ENCODE measurements at places on chromosomes 2 and 18. TPM values are rescaled to one million over a fixed set of nuclear protein-coding genes. Genes with fewer than 3 reads are reported as not detected.
A peak's percentile ranks its signal among the peaks of the same experiment; 100 is the strongest.

DNA sequence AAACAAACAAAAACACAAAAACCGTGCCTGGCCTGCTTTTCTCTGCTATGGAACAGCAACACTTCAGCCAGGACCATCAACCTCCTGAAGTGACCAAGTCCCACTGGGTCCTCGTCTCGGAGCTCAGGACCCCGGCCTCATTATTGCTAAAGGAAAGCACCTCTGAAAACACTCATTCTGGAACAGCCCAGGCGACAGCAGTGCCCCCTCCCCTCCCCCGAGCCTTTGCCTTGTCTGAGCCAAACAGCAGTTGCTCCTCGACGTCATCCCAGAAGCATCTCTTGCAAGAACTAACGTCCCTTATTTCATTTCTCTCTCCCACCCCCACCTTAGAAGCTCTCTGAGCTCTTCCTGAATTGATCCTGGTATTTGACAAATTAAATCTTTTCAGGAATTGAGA is 27.4 kb downstream of the APCDD1 start:
- peaks cover 9% of the 10 kb centered on the region for H3K4me1 ChIP-seq
- peaks cover 4% of the 10 kb centered on the region for H3K27me3 ChIP-seq
- no peak overlapping the region for H3K27ac ChIP-seq

DNA sequence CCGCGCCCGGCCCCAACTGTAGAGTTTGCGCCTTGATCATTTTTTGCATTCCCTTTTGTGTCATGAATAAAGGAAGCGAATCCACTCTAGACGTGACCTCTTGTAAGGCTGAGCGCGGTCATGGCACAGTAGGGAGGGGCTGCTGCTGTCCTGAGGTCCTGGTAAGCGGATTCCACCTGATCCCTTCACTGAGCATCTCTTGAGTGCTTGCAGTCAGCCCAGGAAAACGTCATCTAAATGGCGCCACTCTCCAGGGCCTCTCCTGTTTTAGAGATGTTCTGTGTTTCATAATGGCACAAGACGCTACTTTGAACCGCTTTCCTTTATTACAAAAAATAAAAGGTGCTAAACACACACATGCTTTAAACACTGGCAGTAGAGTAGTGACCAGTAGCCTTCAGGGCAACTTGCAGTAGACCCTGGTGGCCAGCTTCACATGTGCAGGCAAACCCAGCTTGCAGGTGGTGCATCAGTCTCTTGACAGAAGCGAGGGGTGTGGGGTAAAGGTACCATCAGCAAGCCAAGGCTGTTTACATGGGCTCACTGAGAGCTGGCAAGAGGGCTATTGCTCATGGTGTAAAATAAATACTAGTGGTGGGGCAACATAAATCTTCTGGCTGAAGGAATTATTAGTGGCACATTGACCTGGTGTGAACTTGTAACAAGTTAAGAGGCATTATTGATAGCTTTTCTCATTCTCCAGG is 43.0 kb upstream of the ACKR3 start:
- H3K36me3 ChIP-seq = no peaks in the 10 kb centered on the region
- no peak for DNase-seq
- no peaks in the 10 kb centered on the region for H3K27me3 ChIP-seq

GRCh38 chr2:238727585-238728329 is 120.1 kb upstream of the TWIST2 start:
- H3K36me3 ChIP-seq = no peaks in the 10 kb centered on the region
- H3K27ac ChIP-seq = no peak overlapping the region
- DNase-seq = no peak

DNA sequence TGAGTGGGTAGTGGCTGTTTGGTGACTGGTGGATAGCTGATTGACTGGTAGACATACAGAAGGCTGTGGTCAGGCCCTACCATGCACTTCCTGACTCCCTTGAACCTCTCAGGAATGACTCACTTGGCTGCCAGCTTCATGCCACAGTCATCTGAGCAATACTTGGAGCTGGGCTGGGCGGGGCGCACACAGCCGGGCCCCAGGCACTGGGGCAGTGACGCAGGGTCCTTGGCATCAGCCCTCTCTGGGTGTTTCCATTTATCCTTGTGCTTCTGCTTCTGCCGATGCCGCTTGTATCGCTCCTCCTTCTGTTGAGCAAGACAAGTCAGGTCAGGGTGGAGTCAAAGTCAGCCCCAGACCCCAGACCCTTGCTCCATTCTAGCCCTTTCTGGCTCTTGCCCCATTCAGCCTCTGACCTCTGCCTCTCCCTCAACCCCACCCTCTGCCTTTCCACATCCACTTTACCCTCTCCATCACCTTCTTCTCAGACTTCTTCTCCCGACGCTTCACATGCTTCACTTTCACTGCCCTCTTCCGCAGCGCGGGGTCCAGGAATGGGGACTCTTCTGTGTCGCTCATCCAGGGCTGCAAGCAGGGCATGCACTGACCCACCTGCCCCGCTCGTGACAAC is 3.0 kb upstream of the MBD1 start:
- H3K27me3 ChIP-seq = no peaks in the 10 kb centered on the region
- peaks cover 28% of the 10 kb centered on the region for H3K36me3 ChIP-seq
- no peak overlapping the region for H3K4me3 ChIP-seq
- DNase-seq = no peak
- no peak overlapping the region for H3K27ac ChIP-seq

- no peaks in the 10 kb centered on the region for H3K27me3 ChIP-seq
- no peak overlapping the region for H3K27ac ChIP-seq
- no peaks in the 10 kb centered on the region for H3K36me3 ChIP-seq
- H3K4me1 ChIP-seq = no peaks in the 10 kb centered on the region
- no peak for DNase-seq
These were observed 13.6 kb upstream of the APCDD1 start for GRCh38 chr18:10440884-10441283.

GRCh38 chr18:71808616-71809015 is 735.5 kb downstream of the CBLN2 start:
- no peaks in the 10 kb centered on the region for H3K4me1 ChIP-seq
- no peak overlapping the region for H3K27ac ChIP-seq
- no peak overlapping the region for H3K4me3 ChIP-seq
- H3K36me3 ChIP-seq = no peaks in the 10 kb centered on the region
- H3K27me3 ChIP-seq = no peaks in the 10 kb centered on the region

DNA sequence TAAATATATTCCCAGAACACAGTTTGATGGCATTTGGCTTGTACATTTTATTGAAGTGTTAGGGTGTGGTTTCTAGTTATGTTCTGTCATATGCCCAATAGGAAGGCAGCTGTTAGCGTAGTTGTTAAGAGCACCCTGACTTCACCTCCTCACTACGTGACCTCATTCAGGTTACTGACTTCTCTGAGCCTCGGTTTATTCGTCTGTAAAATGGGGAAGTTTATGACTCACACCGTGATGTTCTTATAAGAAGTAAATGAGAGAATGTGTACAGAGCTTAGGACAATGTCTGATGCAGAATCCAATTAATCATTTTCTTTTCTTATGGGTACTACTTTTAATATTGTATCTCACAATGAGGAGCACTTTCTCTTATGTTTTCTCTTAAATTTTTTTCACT is 226.0 kb downstream of the PTPRM start:
- H3K27me3 ChIP-seq = no peaks in the 10 kb centered on the region
- H3K4me1 ChIP-seq = no peaks in the 10 kb centered on the region
- no peak overlapping the region for H3K27ac ChIP-seq
- H3K4me3 ChIP-seq = no peak overlapping the region

DNA sequence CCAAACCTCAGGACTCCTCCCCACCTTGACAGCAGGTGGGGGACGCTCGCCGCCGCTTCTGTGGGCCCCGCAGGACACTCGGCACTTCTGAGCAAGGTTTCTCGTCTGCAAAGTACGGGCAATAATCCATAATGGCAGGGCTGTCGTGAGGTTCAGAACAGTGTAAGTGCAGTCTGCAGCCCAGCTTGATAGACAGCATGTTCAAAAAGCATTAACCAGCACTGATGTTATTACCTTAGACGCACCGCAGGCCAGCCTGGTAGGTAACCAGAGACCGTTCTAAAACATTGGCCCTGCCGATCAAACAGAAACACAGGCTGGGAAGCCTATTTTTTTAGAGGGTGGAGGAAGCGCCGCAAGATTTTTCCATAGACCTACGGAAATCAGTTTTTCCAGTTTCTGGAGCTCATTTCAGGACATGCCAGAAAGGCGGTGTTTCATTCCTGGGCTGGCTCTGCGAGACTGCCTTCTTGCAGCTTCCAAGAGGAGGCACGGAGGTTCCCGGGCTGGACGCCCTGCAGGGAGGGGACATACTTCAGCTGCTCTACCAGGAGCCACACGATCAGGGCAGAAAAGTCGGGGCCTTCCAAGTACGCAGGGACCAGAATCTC is 148.7 kb downstream of the TPO start:
- no peaks in the 10 kb centered on the region for H3K36me3 ChIP-seq
- H3K27me3 ChIP-seq = no peaks in the 10 kb centered on the region
- H3K4me1 ChIP-seq = peaks cover 9% of the 10 kb centered on the region
- H3K4me3 ChIP-seq = no peak overlapping the region
- H3K27ac ChIP-seq = no peak overlapping the region

DNA sequence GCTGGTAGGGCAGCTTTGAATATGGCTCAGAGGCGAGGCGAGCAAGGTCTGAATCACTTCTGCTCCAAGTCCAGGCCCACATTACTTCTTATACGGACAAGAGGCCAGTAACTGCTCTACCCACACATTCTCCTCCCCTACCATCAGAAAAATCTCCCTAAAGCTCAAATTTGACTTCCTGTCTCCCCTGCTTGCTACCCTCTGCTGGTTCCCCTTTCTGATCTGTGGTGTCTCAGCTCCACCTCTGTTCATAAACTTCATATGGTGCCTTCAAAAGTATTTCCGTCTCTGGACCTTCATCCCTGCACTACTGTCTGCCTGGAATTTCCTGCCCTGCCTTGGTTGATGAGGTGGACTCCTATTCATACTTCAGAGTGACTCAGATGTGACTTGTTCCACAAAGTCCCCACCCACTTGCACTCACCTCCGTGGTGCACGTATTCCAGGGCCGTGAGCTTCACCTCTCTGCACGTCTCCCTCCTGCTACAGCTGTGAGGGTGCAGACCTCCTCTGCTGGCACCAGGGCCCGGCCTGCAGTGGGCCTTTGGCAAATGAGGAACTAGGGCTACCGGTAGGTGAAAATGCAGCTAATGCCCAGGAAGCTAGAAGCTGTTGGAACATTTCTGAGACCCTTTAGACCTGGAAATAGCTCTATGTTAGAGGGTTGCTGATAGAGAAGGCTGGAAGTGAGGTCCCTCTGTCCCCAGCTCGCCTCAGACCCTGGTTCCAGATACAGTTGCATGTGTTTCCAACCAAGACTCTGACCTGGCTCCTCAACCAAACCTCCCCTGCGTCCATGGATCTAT is 24.6 kb upstream of the KCMF1 start:
- H3K4me1 ChIP-seq = peaks cover 52% of the 10 kb centered on the region
- H3K27me3 ChIP-seq = no peaks in the 10 kb centered on the region
- peak overlapping the region; percentile 62 for H3K27ac ChIP-seq
- DNase-seq = peak; percentile 87
- H3K4me3 ChIP-seq = no peak overlapping the region

DNA sequence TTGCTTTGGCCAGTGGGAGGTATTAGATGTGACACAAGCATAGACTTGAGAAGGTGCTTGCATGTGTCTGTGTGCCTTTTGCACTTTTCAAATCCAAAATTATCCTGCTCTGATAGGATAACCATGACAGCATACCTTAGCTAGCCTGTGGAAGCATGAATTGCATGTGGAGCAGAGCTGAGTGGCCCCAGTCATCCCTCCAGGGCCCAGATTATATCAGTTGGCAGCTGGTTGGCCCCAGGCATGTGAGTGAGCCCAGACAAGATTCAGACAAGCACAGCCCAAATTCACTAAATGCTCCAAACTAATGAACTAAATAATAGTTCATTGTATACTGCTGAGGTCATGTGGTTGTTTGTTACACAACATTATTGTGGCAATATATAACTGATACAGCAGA is 18.8 kb downstream of the TACR1 start:
- DNase-seq = no peak
- H3K36me3 ChIP-seq = no peaks in the 10 kb centered on the region
- H3K27me3 ChIP-seq = no peaks in the 10 kb centered on the region
- H3K27ac ChIP-seq = no peak overlapping the region
- H3K4me1 ChIP-seq = no peaks in the 10 kb centered on the region

DNA sequence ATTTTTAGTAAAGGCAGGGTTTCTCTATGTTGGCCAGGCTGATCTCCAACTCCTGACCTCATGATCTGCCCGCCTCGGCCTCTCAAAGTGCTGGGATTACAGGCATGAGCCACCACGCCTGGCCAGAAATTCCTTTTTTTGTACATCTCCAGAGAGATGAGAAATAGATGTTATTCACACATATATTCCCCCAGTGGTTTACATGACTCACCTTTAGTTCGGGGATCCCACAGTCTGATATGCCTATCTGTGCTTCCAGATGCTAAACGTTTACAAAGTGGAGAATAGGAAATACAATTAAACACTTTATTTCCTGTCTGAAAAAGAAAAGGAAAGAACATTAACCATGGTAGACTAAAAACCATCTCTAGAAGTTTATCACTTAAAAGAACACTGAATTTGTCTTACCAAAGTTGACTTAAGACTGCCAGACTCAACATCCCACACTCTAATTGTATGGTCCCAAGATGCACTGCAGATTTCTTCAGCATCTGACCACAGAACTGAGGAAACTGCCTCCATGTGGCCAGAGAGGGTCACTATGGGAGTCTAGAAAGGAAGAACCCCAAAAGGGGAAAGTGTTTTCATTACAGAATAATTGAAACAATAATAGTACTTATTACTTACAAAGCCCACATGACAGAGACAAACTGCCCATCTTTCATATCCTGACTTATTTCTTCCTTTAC is 12.6 kb upstream of the ICA1L start:
- peaks cover 95% of the 10 kb centered on the region for H3K36me3 ChIP-seq
- no peaks in the 10 kb centered on the region for H3K4me1 ChIP-seq
- no peak for DNase-seq
- H3K27ac ChIP-seq = no peak overlapping the region
- H3K27me3 ChIP-seq = no peaks in the 10 kb centered on the region
- no peak overlapping the region for H3K4me3 ChIP-seq

DNA sequence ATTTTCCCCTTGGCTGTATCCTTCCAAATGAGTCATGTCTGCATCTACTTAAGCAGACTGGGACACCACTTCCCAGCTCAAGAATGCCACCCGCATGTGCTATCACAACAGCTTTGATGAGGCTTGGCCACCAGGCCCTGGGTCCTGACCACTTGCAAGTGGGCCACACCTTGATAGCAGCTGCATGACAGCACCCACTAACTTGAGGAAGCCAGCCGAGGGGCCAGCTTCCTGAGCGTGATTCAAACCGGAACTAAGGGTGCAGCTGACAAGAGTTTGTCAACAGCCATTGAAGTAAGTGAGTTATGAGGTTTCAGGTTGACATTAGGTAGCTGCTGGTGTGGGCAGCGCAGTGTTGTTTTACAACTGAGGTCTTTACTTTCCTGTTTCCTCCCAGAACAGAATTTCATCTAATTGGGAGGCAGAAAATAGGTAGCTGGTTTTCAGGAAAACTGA is 54.4 kb downstream of the EPHA4 start:
- H3K4me1 ChIP-seq = peaks cover 54% of the 10 kb centered on the region
- peak overlapping the region; percentile 70 for H3K27ac ChIP-seq
- no peaks in the 10 kb centered on the region for H3K27me3 ChIP-seq
- H3K4me3 ChIP-seq = peak overlapping the region; percentile 50
- H3K36me3 ChIP-seq = no peaks in the 10 kb centered on the region
- peak; percentile 90 for DNase-seq

GRCh38 chr2:113602869-113603466 is 24.1 kb upstream of the RABL2A start:
- H3K27me3 ChIP-seq = no peaks in the 10 kb centered on the region
- H3K36me3 ChIP-seq = peaks cover 4% of the 10 kb centered on the region
- DNase-seq = no peak
- no peaks in the 10 kb centered on the region for H3K4me1 ChIP-seq
- no peak overlapping the region for H3K4me3 ChIP-seq

CFAP221 gene
- 0.30 TPM for polyA plus RNA-seq

CTLA4 gene
- polyA plus RNA-seq = 1.9 TPM

CD28 gene
- polyA plus RNA-seq = 2.3 TPM

TLX2 gene
- 0.04 TPM for polyA plus RNA-seq

WDR12 gene
- 17.2 TPM for polyA plus RNA-seq

ALPG gene
- not detected for polyA plus RNA-seq

RAD51AP2 gene
- polyA plus RNA-seq = not detected
